ENCODE measurements at places on chromosomes 12 and 14.

DNA sequence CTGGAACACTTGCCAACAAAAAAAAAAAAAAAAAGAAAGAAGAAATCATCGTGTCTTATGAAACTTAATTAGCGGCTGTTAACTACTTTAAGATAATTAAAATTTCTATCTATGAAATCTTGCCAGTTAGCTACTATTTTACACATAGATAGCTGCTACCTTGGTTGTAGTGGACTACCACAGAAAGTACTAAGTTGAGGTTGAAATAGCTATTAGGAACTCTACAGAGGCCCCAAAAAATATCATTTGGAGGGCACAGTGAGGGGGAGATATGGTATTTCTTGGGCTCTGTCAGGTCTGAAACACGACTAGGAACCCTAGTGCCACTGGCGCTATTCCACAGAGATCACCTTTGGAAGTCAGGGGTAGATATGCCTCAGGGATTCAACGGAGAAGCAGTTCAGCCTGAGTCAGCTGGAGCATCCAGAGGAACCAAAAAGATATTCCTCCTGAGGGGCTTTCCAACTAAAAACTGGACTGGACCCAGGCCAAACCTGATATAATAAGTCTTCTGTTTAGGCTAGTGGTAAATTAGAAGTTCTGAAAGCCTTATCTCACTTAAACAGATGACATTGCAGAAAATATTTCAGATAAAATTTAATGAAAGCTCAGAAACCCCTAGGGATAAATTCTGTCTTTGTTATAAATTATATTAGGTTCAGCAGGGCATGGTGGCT is 126.1 kb downstream of the EPS8 start:
- no peak for DNase-seq

DNA sequence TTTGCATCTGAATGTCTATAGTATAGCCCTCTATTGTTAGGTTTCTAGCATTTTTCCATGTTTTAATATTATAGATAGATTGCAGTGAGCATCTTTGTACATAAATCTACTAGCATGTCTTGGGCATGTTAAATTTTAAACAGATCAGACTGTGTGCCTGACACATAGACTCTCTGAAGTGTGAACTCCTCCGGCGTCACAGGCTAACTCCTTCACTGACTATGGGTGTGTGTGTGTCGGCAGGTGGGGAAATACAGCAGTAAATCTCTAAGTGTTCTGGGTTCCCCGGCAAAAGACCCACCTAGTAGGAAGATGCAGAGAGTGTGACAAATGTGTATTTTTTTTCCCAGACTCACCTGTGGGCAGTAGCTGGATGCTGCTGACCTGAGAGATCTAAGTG is 2.3 kb downstream of the VWF start:
- DNase-seq = no peak

- DNase-seq = no peak
These were observed 52.4 kb downstream of the PAPLN start for GRCh38 chr14:73289729-73290128.

GRCh38 chr12:41983394-41983793 is 161.3 kb downstream of the GXYLT1 start:
- no peak for DNase-seq

- DNase-seq = no peak
These were observed 136.0 kb upstream of the KITLG start for GRCh38 chr12:88716240-88716639.

GRCh38 chr12:93851257-93851671 is 174.1 kb downstream of the CRADD start:
- no peak for DNase-seq

- no peak for DNase-seq
These were observed 36.2 kb downstream of the PAPOLA start for GRCh38 chr14:96538097-96538989.

- no peak for DNase-seq
These were observed 56.1 kb downstream of the BMP4 start for GRCh38 chr14:53900499-53900898.

DNA sequence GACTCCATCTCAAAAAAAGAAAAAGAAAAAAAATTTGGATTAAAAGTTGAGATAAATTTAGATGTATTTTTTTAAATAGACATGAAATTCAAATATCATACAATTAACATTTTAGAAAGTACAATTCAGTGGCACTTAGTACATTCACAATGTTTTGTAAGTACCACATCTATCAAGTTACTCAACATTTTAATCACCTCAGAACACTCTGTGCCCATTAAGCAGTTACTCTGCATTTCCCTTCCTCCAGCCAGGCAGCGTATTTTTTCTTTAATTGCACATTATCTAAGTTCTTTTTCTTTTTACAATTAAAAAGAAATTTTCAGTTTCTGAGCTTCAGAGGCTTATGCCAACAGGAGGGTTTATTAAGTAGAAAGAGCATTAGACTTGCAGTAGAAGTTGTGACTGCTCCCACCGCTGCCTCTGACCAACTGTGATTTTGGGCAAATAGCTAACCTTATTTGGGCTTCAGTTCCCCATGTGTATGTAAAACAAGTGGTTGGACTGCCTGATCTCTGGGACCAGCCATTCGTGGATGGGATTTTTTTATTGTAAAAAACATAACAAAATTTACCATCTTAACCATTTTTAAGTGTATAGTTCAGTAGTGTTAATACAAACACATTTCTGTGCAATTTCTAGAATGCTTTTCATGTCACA is 65.7 kb downstream of the WNK1 start:
- no peak for DNase-seq

DNA sequence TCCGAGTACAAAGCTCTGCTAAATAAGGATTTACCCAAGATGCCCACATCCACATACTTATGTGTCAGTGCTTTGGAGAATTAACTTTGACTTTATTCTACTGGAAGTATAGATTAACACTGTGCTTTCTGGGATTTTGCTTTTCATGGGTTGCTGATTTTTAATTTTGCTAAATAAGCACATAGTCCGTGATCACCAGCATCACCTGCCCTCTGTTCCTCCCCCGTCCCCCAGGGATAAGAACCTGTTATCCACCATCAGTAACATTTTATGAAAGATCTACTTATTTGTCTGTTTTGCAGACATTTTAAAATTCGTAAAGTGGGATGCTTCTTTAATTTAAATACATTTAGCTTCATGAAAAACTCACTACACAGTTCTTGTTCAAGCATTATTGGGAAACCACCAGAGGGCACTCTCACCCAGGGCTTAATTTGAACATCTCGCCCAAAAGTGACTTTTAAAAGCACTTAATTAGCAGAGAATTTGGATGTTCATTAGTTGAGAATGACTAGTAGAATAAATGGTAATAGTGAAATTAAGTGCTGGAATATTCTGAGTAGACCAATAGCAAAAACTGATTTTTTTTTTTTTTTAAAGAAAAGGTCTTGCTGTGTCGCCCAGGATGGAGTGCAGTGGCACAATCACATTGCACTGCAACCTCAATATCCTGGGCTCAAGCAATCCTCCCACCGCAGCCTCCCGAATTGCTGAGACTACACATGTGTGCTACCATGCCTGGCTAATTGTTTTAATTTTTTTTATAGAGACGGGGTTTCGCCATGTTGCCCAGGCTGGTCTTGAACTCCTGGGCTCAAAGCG is 35.7 kb downstream of the MRPL42 start:
- DNase-seq = peak; percentile 47

DNA sequence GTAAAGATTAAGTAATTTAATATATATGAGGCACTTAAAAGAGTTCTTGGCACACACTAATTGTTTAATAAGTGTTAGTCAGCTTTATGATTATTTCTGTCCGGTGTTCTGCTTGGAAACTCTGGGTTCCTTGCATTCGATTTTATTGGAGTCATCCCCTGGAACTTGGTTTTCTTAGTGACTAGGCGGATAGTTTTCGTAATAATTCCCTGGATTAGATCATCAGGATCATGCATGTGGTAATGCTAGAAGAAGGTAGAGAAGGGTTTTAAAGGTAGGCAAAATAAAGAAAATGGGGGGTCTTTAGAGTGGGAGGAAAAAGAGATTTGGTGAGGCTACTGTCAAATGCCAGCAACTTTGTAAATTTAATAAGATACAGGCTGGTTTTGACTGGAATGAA is 88.4 kb downstream of the MYF5 start:
- no peak for DNase-seq

DNA sequence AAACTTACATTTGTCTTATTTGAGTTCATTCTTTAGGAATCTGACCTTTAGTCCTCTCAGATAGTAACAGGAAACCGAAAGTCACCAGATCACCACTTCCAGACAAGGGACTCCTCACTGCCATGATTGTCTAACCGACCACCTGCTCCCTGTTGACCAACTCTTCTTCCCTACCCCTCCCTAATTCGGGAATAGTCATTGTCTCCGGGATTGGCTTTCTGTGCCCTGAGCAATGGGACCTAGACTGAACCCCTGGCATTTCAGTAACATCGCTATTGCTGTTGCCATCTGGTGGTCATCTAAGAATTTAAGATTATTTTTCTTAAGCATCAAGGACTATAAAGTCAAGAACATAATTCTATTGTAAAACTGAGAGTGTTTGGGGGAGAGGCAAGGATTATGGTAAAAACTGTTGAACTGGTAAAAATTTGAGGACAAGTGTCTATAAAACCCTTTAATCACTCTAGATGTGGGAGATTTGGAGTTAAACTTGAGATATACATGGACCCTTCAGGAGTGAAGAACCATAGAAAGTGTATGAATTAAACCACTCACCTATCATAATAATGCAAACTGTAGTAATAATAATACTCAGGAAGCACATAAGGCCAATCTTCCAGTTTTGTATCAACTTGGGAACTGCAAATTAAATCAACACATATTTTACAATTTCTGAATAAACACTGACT is 6.3 kb downstream of the CLEC2A start:
- DNase-seq = no peak

- no peak for DNase-seq
These were observed 237.3 kb downstream of the BCL11B start for GRCh38 chr14:99034711-99035171.

- DNase-seq = no peak
These were observed 7.3 kb downstream of the PHB2 start for GRCh38 chr12:6963016-6963731.

DNA sequence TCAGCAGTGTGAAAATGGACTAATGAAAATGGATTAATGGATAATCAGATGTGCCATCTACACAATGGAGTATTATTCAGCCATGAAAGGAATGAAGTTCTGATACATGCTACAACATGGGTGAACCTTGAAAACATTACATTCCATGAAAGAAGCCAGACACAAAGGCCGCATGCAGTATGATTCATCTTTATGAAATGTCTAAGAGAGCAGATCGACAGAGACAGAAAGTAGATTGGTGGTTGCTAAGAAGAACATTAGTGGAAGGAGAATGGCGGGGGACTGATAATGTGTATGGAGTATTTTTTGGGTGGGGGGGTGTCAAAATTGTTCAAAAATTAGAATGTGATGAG is 47.3 kb downstream of the PRKAB1 start:
- no peak for DNase-seq

DNA sequence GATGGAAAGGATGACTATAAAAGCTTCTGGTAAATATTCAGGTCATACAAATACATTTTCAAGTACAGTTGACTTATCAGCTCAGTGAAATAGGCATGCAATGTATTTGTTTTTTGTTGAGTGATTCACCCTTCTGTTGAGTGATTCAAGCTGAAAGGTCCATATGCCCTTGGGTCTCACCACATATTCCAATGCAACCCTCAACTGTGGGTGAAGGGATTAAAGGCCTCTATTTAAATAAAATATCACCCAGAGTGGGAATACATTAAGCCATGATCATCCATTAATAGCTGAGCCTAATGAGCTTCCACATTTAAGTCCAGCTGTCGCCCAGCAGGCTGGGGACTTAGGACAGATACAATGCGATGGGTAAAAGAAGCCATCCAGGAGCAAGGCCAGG is 120.2 kb downstream of the CRACR2A start:
- no peak for DNase-seq

GRCh38 chr14:23186913-23187654 is 3.6 kb upstream of the SLC7A8 start:
- peak; percentile 65 for DNase-seq

DNA sequence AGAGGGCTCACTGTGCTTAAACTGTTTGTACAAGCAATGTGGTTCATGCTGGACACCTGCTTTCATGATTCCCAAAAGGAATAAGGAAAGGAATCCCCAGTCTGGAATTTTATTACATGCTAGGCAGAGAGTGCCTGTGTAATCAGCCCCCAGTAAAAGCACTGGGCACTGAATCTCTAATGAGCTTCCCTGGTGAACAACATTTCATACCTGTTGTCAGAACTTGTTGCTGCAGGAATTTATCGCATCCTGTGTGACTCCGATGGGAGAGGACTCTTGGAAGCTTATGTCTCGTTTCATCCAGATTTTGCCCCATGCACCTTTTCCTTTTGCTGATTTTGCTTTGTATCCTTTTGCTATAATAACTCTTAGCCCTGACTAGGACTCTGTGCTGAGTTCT is 190.2 kb upstream of the HMGA2 start:
- no peak for DNase-seq

DNA sequence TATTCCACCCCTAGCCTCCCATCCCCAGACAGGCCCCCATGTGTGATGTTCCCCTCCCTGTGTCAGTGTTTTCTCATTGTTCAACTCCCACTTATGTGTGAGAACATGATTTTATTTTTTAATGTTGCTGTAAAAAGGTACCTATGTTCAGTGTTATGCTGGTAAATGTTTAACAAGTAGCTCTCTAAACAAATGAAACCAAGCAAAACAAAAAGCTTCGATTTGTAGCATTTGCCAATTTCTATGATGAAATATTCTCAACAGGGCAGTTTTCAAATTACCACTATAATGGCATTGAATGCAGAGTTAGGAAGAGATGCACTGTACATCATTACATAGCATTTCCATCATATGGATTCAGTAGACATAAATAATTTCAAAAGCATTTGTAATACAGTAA is 410.6 kb downstream of the MDGA2 start:
- DNase-seq = no peak

DNA sequence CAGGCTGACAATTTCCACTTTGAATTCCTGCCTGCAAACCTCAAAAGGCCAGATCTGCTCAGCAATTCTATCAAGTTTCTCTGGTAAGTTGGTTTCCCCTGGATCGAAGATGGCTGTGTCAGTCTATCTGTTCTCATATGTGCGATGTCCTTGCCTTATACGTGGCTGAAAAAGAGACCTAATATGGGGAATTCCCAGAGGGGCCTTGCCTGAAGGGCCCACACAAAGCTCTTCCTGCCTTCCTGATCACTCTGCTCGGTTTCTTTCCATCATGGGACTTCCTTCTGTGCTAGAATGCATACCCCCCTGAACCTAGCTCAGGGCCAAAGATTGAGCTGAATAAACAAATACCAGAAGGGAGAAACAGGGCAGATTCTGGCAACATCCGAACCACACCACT is 13.2 kb downstream of the TCL1B start:
- no peak for DNase-seq

- DNase-seq = no peak
These were observed 99.3 kb downstream of the HECTD4 start for GRCh38 chr12:112282920-112283319.

All from SK-N-MC (cell line).